ENCODE measurements at places on chromosomes 1 and 21.

DNA sequence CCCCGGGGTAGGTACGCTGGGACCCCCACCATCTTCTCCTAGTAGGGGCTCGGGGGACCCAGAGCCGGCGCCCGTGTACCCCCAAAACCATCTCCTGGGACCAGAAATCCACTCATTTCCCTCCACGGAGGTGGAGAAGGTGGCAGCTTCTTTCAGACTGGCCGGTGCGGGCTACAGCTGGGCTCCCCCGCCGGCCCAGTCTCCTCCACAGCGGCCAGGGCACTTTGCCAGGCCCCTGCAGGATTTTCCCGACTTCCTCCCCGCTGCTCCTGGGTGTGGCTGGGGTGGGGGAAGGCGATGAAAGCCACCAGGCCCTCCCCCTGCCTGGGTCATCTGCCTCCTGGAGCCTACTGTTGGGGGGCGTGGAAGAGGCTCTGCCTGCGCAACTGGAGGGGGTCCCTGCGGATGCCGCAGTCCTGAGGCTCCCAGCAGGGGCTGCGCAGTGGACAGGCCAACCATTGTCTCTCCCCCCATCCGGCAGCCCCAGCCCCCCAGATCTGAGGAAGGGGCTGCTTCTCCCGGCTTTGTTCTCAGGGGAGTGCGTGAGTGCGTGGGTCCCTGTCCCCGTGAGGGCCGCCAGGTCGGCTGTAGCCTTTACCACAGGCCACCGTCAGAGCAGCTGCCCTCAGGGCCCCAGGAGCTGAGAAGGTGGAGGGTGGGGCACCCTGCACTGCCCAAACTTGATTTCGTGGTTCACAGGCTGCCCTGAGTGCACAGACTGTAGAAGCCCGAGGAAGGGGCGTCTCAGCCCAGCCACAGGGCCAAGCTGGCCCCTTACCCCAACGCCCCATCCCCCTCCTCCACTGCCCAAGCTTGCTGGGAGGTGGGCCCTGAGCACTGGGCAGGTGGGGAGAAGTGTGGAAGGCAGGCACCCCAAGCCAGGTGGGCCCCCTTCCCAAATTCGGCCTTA lies 1.3 kb downstream of the AGRN start:
- DNase-seq, result no peak
- no peak overlapping the region for H3K27ac ChIP-seq
- H3K36me3 ChIP-seq, result peaks cover 8% of the 10 kb centered on the region
- no peaks in the 10 kb centered on the region for H3K27me3 ChIP-seq
- H3K4me1 ChIP-seq, result peaks cover 16% of the 10 kb centered on the region

- H3K27ac ChIP-seq, result no peak overlapping the region
- H3K4me3 ChIP-seq, result no peak overlapping the region
- H3K36me3 ChIP-seq, result no peaks in the 10 kb centered on the region
Measured at GRCh38 chr1:56617141-56617540, 28.0 kb upstream of the PRKAA2 start.

- H3K36me3 ChIP-seq, result no peaks in the 10 kb centered on the region
- no peak overlapping the region for H3K27ac ChIP-seq
Measured at GRCh38 chr1:212918824-212919223, 31.5 kb upstream of the VASH2 start.

DNA sequence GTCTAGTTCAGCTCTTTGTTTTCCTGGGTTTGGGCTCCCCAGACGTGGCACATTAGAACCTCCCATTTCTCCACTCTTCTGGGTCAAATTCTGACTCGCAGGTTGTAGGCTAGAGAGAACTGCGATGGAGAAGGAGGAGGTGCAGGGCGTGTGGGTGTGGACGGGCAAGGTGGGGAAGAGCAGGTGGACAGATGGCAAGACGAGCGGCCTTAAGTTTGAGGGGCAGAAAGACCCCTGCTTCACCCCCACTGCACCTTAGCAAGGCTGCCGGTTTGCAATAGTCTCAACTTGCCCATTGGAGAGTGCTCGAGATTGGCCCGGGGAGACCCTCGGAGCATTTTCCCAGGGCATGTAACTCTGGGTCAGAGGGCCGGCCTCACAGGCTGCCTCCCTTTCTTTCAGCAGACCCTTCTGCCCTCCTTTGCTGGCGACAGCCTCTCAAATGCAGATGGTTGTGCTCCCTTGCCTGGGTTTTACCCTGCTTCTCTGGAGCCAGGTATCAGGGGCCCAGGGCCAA lies 1.7 kb downstream of the IL24 start:
- H3K27me3 ChIP-seq, result peaks cover 48% of the 10 kb centered on the region
- no peak overlapping the region for H3K27ac ChIP-seq
- H3K4me1 ChIP-seq, result peaks cover 8% of the 10 kb centered on the region
- no peak for DNase-seq
- no peaks in the 10 kb centered on the region for H3K36me3 ChIP-seq

DNA sequence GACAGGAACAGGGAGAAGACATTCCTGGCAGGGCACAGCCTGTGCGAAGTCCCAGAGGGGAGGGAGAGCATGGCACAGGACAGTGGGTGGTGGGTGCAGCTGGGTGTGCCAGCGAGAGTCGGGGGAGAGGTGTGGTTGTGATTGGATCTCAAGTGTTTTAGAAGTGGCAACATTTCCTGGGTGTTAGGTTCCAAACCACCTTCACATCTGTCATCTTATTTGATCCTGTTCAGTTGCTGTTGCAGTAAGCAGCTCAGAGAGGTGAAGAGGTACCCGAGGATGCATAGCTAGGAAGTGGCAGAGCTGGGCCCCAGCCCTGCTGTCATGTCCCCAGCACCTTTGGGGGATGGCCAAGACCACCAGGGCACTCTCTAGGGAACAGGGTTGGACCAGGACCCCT lies 22.0 kb upstream of the DISP3 start:
- peaks cover 37% of the 10 kb centered on the region for H3K27me3 ChIP-seq
- no peak for DNase-seq
- no peaks in the 10 kb centered on the region for H3K36me3 ChIP-seq
- peaks cover 16% of the 10 kb centered on the region for H3K4me1 ChIP-seq
- no peak overlapping the region for H3K4me3 ChIP-seq

GRCh38 chr1:67579623-67580394 lies 105.2 kb upstream of the GADD45A start:
- H3K27ac ChIP-seq, result peak overlapping the region; percentile 91
- DNase-seq, result no peak
- no peaks in the 10 kb centered on the region for H3K36me3 ChIP-seq
- no peak overlapping the region for H3K4me3 ChIP-seq
- no peaks in the 10 kb centered on the region for H3K27me3 ChIP-seq
- H3K4me1 ChIP-seq, result peaks cover 23% of the 10 kb centered on the region

DNA sequence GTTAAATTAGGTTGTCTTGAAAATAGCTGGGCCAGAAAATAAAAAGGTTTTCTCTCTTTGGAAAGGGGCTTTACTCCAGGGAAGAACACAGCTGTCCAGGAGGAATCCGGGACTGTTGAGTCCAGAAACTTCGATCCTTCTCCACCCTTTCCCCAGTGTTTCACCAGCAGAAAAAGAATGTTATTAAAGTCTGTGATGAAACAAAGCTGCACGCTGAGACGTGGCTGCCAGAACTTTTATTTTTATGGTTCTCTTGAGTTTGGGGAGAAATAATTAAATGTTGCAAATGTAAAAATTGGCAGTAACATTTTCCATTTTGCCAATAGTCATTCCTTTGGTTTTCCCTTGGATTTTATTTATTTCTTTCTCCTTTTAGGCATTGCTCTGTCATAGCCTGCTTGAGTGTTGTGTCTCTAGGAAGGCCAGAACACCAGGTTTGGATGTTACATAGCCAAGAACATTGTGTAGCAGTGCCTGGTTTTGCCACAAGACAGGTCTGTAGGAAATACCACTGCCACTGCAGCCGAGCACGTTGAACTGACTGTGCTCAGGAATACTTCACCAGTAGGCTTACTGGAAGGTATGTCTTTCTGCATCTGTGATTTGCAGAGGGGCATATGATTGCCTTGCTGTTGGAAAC lies 87.4 kb downstream of the ROR1 start:
- H3K36me3 ChIP-seq, result peaks cover 3% of the 10 kb centered on the region
- no peak overlapping the region for H3K4me3 ChIP-seq
- no peak for DNase-seq
- peaks cover 25% of the 10 kb centered on the region for H3K4me1 ChIP-seq
- H3K27ac ChIP-seq, result peak overlapping the region; percentile 37
- H3K27me3 ChIP-seq, result no peaks in the 10 kb centered on the region

GRCh38 chr1:228032041-228032440 lies 25.2 kb downstream of the WNT3A start:
- H3K27ac ChIP-seq, result no peak overlapping the region
- DNase-seq, result no peak
- peaks cover 28% of the 10 kb centered on the region for H3K27me3 ChIP-seq
- no peaks in the 10 kb centered on the region for H3K36me3 ChIP-seq
- H3K4me1 ChIP-seq, result no peaks in the 10 kb centered on the region
- no peak overlapping the region for H3K4me3 ChIP-seq

GRCh38 chr1:236287757-236288619 lies 6.2 kb upstream of the ERO1B start:
- H3K36me3 ChIP-seq, result no peaks in the 10 kb centered on the region
- no peak overlapping the region for H3K4me3 ChIP-seq
- peaks cover 45% of the 10 kb centered on the region for H3K27me3 ChIP-seq
- DNase-seq, result no peak

DNA sequence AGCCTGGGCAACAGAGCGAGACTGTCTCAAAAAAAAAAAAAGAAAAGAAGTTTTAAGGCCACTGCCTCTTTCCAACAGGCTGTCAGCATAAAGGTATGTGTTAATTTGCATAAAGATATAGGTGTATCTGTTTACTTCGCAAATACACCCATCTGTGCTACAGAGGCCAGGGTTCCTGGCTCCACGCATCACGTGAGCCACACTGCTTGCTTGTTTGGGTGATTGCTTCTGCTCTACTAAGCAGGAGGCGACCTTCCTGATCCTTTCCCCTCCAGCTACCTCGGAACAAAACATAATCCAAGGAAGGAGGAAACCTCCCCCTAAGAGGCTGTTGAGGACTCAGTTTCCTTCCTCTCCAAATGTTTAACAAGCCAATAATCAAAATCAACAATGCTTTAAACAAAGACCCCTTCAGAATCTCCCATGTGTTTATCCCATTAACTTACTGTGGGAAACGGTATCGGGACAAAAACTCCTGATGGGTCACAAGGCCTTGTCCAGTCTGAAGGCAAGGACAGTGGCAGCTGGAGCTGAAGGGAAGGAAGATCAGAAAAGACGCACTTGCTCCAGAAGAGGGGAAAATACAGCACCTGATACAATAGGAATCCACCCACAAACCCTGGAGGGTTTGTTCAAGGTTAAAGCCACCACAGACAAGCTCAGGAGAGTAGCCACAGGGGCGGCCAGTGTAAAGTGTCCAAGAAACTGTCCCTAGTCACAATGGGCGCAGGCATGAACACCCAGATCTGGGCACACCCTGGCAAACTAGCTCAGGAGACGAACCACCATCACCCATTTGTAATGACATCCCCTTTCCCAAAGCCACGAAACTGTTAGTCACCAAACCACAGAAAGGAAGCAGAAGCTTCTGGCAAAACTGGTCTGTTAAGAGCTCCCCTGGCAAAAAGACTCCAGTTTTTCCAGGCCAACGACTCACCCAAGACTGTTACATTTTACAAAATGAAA lies 17.2 kb downstream of the CTNNBIP1 start:
- no peaks in the 10 kb centered on the region for H3K27me3 ChIP-seq
- peaks cover 22% of the 10 kb centered on the region for H3K4me1 ChIP-seq
- no peak overlapping the region for H3K4me3 ChIP-seq
- peaks cover 6% of the 10 kb centered on the region for H3K36me3 ChIP-seq
- DNase-seq, result no peak

DNA sequence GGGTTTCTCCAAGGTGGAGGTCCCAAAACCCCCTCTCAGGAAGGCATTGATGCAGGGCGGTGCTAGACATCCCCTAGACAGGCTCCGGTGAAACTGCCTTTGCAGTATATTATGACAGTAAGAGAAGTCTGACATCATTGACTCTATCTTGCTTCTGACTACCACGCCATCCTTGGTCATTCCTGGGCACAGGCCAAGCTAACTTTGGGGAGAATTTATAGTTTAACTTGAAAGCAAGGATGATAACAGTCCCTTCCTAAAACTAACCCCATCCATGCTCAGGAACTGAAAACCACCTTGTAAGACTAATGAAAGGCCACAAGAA lies 30.3 kb downstream of the RSPH1 start:
- peaks cover 41% of the 10 kb centered on the region for H3K4me1 ChIP-seq
- DNase-seq, result no peak

DNA sequence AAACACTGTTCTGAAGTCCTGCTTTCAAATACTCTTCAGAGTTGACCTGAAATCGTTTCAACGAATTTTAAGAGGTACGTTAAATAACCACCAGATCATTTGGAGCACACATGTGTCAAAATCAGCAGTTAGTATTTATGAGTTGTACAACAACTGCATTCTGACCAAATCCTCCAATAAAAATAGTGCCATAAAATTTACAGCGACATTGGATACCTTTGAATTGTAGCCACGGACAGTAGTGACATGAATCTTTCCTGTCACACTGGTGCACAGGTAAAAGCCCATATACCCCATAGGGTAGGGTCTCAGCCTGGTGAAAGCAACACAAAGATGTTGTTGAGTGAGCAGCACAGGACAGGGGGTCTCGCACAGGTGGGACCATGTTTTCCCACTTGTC lies 121.5 kb downstream of the CLIC6 start:
- H3K4me1 ChIP-seq, result peaks cover 34% of the 10 kb centered on the region
- H3K4me3 ChIP-seq, result no peak overlapping the region
- no peaks in the 10 kb centered on the region for H3K36me3 ChIP-seq

GRCh38 chr1:185062710-185063370 lies 17.5 kb downstream of the RNF2 start:
- peaks cover 18% of the 10 kb centered on the region for H3K36me3 ChIP-seq
- H3K4me3 ChIP-seq, result no peak overlapping the region
- H3K27ac ChIP-seq, result no peak overlapping the region
- peaks cover 9% of the 10 kb centered on the region for H3K4me1 ChIP-seq
- DNase-seq, result no peak

DNA sequence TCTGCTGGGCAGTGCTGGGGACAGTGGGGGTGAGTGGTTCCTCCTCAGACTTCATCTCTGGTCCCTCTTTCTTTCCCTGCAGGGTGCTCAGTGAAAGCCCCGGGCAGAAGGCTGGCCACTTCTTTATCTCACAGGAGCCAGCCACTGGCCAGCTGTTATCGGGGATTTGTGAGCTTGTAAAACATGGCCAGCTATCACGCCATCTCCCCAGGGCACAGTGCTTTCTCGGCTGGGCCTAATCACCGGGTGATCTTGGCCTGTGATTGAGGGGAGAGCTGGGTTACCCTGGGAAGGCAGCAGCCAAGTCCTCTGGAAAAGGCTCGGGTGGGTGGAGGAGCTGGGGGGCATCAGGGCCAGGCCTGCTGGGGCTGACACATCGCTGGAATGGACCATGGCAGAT lies 83.0 kb downstream of the IGSF21 start:
- H3K27ac ChIP-seq, result no peak overlapping the region
- H3K36me3 ChIP-seq, result no peaks in the 10 kb centered on the region
- no peak for DNase-seq
- H3K4me1 ChIP-seq, result no peaks in the 10 kb centered on the region

- no peak for DNase-seq
- H3K27ac ChIP-seq, result no peak overlapping the region
- H3K36me3 ChIP-seq, result no peaks in the 10 kb centered on the region
- no peaks in the 10 kb centered on the region for H3K4me1 ChIP-seq
- H3K4me3 ChIP-seq, result no peak overlapping the region
Measured at GRCh38 chr1:155880950-155881349, 21.6 kb downstream of the SYT11 start.
